ENCODE measurements at places on chromosomes 5 and 9.

- peak; percentile 12 for DNase-seq
These were observed 121.8 kb downstream of the C5orf15 start for GRCh38 chr5:133846478-133847226.

GRCh38 chr5:179825655-179826182 lies 5.0 kb downstream of the SQSTM1 start:
- DNase-seq, result no peak

DNA sequence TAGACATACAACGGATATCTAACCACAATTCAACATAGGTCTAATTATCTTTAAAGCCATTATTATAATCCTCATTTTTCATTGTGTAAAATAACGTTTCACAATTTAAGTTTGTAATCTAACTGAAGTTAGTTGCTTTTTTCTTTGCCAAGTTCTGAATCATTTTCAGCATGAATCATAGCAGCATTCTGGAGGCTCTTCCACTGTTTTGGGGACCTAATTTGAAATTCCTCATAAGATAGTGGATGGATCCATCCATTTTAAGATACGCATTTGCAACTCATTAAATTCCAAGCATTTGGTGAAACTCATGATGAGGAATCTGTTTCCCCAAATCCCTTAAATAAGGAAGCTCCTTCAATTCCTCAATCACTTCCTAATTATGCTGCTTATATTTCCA lies 447.1 kb upstream of the CDH10 start:
- DNase-seq, result no peak

DNA sequence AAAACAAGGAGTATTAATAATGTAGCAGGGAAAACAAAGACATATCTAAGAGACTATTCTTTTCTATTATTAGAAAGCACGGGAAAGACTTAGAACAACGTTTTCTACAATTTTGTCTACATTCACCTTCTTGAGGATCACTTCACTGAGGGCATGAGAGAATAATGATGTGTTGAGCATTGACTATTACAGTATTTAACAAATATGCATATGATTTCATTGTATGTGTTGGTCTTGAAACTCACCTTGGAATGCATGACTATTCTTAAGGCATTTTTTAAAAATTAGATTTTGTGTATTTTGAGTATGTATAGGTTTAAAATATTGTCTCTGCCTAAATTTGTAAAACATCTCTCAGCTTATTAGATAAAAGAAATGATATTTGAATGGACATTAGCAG lies 1.2 kb downstream of the FSD1L start:
- DNase-seq, result no peak

GRCh38 chr5:91190314-91190690 lies 192.8 kb downstream of the ARRDC3 start:
- no peak for DNase-seq

- DNase-seq, result no peak
These were observed 48.9 kb upstream of the TDRD7 start for GRCh38 chr9:97362777-97363545.
